Renal cortex interstitium (tissue), 15 donors: ENCODE measurements at places on chromosomes 3 and 15.

DNA sequence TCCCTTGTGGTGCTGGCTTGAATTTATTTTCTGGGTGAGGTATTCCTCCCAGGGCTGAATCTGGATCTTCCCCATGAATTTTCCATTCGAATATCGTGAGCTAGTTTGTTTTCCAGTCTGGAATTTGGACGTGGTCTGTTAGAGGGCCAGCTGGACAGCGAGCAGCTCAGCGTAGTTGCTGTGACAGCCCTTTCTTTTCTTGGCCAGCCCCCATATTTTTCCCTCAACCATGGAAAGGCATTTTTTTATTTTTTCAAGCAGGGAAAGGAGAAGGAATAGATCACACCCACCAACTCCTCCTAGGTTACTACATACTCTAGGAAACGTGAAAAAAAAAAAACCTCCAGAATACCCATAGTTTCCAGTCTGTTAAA is 152.0 kb downstream of the KLHL25 start:
- DNase-seq: peak; percentile 77

GRCh38 chr3:177186306-177186705 is 11.0 kb downstream of the TBL1XR1 start:
- no peak for DNase-seq

- DNase-seq: no peak
Observed at GRCh38 chr3:135447483-135447882, 518.0 kb upstream of the PPP2R3A start.

GRCh38 chr3:72144773-72145505 is 360.0 kb upstream of the PROK2 start:
- no peak for DNase-seq

DNA sequence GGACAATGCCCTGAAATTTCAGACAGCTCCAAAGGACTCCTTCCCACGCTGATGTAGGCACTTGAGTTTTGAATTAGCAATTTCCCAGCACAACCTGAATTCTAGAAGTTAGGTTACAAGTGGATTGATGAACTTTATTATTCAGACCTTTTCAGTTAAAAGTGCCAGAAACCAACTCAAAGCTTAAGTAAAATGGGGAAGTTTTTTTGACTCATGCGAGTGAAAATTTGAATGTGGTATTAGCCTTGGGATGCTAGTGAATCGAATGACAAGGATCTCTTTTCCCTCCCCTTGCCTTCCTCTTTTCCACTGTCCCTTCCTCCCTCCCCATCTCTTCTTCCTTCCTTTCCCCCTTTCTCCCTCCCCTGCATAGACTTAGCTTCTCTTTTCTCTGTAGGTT is 295.1 kb upstream of the PROK2 start:
- no peak for DNase-seq

- no peak for DNase-seq
Observed at GRCh38 chr3:153084431-153084830, 77.6 kb upstream of the RAP2B start.

DNA sequence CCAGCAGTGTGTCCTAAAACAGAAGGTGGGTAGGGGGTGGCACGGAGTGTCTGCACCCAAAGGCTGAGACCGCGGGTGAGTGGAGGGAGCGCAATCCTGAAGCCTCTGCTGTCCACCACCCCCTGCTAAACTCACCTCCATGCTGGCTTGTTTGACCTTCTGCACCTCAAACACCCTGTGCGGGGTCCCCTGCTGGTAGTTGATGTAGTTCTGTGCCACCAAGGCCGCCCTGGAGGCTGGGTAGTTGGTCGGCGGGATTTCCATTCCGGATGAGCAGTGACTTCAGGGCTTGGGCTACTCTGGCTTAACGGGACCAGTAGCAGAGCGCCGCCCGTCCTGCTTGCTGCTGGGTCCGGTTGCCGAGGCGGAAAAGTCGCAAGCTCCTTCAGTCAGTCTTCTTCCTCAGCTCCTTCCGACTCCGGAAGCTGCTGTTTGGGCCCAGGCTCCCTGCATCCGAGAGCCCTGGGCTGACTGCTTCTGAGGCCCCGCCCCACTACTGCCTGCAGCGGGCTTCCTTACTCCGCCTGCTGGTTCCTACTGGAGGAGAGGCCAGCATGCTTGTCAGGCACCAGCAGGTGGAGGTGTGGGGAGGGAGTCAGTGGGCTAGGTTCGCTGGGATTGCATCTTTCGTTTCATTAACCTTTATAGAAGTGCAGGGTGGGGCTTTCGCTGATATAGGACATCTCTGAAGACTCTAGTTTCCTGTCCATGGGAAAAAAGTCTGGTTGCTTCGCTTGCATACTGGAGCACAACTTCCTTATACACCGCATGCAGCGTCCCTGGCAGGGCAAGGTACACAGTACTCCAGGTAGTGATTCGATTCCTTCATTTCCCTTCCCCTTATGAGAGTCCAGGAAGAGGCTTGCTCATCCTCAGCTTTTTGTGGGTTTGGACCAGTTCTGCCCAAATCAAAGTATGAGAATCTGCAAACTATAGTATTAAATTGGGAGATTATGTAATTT is at the start of gene LXN:
TSS of gene LXN (minus strand) at position 434 of the 962 bp plus-strand sequence. CDS start at position 264, 170 bp downstream.
- peak; percentile 71 for DNase-seq

- DNase-seq: no peak
Observed at GRCh38 chr3:65807225-65807624, 231.5 kb downstream of the MAGI1 start.

DNA sequence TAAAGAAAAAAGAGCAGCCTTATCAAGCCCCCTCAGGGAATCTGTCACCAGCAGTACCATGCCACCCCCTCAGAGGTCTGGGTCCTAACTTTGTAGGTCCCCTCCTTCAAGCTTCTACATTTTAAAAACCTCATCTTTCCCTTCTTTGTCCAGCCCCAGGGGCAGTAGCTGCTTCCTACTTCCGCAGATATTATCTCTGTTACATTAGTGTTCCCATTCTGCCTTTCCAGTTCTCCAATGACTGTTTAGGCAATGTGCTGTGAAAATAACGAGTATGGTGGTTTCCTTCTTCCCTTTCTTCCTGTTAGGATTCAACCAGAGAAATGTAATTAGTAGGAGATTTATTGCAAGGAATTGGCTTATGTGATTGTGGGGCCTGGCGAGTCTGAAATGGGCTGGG is 126.1 kb upstream of the TNIK start:
- DNase-seq: no peak

- DNase-seq: no peak
Observed at GRCh38 chr15:55118344-55118870, 78.3 kb downstream of the RSL24D1 start.

DNA sequence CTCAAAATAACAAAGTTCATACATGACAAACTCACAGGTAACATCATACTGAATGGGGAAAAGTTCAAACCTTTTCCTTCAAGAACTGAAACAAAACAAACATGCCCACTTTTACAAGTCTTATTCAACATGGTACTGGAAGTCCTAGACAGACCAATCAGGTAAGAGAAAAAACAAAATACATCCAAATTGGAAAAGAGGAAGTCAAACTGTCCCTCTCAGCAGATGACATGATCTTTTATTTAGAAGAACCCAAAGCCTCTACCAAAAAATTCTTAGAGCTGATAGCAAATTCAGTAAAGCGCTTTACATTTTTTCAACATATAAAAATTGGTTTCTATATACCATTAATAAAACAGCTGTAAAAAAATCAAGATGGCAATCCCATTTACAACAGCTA is 219.4 kb downstream of the STAG1 start:
- DNase-seq: no peak

- DNase-seq: no peak
Observed at GRCh38 chr15:91308199-91308598, 208.1 kb downstream of the SV2B start.

DNA sequence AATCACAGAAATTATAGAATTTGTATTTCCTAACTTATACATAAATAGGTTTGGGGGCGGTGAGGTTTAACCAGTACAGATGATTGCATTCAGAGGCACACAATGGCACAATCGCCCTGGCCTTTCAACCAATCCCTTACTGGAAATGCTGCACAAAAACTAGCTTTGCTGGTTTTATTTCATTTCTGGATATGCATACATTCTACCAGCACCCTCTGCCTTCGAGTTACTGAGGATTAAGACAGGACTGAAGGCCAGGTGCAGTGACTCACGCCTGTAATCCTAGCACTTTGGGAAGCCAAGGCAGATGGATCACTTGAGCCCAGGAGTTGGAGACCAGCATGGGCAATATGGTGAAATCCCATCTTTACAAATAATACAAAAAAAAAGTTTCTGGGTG is 336.1 kb downstream of the ARRDC4 start:
- no peak for DNase-seq

- no peak for DNase-seq
Observed at GRCh38 chr15:91116113-91117067, 16.3 kb downstream of the SV2B start.

GRCh38 chr15:39690881-39691634 is 91.6 kb downstream of the FSIP1 start:
- no peak for DNase-seq

DNA sequence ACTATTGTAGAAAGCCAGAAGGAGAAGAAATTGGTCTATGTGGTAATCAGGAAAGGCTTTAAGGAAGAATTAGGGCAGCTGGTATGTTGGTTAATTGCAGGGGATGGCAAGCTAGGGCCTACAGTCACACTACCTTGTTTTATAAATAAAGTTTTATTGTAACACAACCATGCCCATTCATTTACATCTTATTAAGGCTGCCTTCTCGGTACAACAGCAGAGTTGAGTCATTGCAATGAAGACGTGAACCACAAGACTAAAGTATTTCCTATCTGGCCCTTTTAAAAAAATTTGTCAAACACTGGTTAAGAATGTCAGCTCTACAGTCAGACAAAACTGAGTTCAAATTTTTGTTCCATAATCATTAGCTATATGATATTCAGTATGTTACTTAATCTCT is 8.3 kb downstream of the SERPINI1 start:
- no peak for DNase-seq

DNA sequence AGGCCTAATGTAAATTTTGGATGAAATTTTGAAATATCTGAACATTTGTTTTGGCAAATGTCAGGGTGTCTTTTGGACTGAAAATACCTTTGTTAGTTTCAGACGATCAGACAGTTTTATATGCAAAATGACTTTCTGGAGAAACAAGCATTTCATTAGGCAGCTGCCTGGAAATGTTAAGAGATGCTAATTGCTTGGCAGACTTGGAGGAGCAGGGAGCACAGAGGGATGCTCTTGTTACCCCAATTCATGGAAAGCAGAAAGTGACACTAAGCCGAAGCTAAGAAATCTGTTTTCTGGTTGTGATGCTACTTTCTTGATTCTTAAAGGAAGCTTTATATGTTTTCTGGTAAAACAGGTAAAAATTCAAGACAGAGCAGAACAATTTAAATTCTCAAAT is 204.3 kb upstream of the GBE1 start:
- no peak for DNase-seq

- DNase-seq: no peak
Observed at GRCh38 chr3:11187681-11188080, 33.4 kb downstream of the HRH1 start.

DNA sequence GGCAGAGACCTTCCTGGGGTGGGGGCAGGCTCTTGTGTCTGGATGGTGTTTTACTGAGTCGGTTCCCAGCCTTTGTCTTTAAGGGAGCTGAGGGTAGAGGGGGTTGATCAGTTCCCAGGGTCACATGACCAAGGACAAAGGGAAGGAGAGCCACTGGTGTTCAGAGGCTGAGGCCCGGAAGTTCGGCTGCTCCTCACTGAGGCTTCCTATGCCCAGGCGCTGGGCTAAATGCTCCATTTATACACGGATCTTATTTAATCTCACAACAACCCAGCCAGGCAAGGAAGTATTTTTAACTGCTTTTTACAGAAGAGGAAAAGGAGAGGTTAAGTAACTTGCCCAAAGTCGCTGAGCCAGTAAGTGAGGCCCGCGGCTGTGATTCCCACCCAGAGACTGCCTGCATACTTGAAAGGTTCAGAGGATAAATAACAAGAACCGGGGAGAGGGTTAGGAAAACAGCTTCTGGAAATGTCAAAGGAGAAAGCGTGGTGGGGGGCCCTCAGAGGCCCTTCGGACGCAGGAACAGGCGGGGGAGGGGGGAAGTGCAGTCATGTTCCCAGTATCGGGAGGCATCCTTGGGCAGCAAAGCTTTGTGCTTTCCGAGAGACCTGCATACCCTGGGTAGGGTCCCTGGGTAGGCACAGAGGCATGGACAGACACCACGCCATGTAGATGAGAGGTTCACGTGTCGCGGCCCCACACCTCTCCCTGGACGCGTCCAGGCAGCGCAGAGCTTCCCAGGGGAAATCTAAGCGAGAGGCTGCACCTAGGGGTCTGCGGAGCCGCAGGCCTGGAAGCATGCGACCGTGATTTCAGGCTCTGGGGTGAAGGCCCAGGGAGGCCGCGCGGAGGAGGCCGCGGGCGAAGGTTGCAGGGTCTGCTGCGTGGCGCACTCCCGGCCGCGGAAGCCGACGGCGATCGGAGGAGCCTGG is 21.3 kb downstream of the EPHB3 start:
- no peak for DNase-seq

DNA sequence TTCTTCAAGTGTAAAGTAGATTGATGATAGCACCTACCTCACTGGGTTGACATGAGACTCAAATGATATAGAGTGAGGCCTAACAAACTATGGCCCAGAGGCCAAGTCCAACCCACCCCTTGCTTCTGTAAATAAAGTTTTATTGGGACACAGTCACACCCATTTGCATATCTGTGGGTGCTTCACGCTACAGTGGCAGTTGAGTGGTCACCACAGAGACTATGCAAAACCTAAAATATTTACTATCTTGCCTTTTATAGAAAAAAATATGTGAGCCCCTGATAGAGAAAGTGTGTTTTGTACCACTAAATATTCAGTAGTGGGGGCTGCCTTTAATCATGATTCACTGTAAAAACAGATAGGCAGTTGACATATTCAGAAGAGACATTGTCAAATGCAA is 38.0 kb downstream of the ACAN start:
- no peak for DNase-seq

DNA sequence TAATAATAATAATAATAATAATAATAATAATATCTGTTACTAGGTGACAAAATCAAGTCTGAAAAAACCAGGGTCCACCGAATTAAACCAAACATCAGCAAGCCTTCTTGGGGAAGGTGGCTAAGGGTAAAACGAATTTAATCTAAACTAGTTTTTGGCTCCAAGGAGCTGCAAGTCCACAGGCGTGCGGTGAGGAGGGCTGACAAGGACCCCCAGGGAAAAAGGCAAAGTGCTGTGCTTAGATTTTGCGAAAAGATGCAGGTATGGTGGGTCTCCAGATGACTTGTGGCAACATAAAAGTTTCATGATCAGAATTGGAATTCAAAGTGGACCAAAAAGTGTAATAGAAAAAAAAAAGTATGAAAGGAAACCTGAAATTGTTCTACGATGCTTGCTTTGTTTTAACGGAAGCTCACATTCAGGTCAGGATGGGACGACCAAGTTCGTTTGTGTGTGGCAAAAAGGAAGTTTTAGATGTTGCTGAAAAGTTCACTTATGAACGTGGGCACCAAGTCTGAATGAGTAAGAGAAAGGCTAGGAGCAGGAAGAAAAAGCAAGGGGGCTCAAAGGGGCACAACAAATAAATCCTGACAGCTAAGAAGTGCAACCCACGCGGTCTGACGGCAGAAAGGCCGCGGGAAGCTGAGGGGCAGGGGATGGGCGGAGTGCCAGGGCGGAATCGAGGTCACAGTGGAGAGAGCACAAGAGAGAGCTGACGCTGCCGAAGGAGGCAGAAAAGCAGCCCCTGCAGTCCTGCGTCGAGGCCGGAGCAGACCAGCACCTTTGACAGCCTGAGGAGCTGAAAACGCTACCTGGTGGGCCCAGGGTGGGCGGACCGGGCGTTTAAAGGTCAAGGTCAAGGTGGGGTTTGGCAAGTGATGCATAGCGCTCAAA is 1.1 kb downstream of the WDR82 start:
- DNase-seq: peak; percentile 67
